ENCODE measurements at places on chromosomes 11 and 22.

- DNase-seq, result no peak
These were observed 27.5 kb upstream of the OR10G7 start for GRCh38 chr11:124068601-124069110.

DNA sequence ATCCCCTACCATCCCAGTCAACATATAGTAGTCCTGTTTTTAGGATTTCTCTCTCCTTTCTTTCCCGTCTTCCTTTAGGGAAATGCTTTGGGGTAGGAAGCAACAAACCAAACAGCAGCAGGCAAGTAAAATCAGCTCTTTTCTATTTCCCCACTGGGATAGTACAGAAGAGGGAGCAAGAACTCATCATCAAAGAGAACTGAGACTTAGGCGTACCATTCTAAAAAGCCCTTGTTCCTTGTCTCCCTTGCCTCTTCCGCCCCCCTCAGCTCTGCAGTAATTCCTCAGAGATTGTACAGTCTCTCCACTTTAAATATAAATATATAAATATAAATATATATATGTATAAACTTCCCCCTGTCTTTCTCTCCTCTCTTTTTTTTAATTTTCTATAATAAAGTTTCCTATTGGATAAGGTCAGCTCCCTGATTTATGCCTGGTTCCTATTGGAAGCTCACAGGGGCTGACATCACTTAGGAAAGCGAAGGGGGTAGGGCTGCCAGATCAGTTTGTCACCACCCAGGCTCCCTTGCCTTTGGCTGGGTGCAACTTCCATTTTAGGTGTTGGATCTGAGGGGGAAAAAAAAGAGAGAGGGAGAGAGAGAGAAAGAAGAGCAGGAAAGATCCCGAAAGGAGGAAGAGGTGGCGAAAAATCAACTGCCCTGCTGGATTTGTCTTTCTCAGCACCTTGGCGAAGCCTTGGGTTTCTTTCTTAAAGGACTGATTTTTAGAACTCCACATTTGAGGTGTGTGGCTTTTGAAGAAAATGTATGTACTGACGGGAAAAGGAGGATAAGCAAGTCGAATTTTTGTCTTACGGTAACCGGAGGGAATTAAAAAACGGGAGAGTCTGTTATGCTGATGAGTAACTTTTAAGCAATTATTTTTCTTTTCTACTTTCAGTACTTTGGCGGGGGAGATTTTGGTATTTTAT, at the start of gene CTNND1:
Gene CTNND1, plus strand, starts transcription at position 502 of the 934 bp plus-strand sequence. CDS start 29,677 bp downstream, outside the sequence.
- peak; percentile 77 for DNase-seq

GRCh38 chr22:19610518-19611253, 86.5 kb upstream of the CLDN5 start:
- no peak for DNase-seq

DNA sequence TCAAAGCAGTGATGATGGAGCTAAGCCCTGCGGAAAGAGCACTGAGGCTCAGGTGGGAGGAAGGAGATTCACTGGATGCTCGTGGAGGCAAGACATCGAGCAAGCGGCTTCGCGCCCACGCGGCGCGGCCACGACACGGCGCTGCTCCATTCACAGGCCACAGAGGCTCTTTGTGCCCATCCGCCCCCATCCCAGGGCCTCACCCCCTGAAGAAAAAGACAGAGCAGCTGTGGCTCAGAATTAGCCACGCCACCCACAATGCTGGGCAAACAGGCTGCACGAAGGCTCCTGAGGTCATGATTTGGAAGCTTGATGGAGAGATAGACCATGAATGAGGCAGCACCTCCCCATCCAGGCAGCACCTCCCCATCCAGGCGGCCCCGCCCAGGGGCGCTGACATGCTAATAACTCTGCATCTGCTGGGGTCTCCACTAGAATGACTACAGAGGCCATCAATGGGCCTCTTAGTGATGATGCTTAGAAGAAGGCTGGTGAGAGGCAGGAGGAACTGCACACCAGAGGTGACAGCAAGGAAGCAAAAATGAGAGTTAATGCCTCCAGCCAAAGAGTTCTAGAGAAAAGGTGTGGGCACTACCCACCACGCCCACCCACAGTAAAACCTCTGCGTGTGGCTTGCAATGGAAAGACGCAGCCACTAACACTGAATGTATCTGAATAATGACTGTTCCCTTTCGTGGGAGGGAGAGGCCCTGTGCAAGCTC, 43.5 kb downstream of the MYH9 start:
- DNase-seq, result no peak

GRCh38 chr22:29306835-29307595, 565 bp downstream of the GAS2L1 start:
- DNase-seq, result peak; percentile 25

DNA sequence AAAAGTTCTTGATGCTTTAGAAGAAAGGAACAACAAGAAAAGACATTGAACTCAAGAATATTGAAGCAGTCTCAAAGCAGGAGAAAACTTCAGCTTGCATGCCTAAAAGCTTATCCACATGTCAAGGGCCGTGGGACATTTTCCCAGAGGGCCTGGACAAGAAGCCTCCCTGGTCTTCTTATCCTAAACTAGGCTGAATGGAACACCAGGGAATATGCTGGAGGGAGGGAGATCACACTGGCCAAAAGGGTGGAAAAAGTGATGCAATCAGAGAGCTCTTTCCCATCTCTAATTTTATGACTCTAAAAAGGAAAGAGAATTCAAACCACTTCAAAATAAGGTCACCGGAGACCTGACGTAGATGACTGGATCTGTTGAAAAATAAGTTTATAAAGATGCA, 107.2 kb downstream of the MPPED2 start:
- no peak for DNase-seq

- DNase-seq, result no peak
These were observed 87.0 kb downstream of the SCN3B start for GRCh38 chr11:123567466-123567865.

DNA sequence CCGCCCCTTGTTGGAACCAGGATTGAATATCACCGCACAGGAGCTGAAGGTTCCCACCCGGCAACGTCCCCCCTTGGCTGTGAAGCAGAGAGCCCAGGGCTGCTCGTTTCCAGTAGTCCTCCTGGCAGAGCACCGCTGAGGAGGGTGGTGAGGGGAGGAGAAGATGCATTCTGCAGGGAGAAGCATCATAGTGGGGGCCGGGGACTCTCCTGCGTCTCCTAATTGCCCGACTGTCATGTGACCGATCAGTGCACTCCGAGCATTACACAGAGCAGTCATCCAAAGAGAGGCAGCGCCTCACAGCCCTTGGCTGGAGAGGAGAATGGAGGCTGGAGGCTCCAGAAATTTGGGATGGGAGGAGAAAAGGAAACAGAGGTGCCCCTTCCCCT, 85.0 kb upstream of the SEPTIN5 start:
- no peak for DNase-seq

GRCh38 chr22:19527861-19528417, 3.7 kb upstream of the CLDN5 start:
- no peak for DNase-seq

DNA sequence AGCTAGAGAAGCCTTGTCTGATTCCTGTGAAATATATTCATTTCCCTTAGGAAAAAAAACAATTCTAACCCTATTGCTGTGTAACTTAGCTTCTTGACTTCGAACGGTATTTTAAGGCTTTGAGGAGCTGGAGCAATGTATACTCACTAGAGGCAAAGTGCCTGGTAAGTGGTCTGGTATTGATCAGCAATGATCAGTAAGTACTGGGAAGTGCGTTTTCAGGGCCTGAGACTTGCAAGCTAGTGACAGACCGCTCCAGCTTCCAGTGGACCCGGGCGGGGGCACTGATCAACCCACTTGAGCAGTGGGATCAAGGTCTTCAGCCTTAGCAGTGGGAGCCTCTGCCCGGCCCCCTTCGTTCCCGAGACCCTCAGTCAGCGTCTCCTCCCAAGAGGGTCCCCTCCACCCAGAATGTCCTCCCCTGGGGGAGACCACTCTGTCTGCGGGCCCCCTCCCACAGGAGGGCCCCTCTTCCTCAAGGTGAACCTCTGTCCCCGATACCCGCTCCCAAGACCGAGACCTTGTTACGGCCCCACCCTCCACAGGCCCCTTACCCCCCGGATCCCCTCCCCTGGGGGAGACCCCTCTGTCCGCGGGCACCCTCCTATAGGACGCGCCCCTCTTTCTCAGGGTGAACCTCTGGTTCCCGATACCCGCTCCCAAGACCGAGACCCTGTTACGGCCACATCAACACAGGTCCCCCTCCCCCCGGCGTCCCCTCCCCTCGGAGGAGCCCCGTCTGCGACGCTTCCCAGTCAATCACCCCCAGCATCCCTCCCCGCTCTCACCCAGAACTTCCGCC, 452 bp upstream of the ATXN10 start:
- DNase-seq, result no peak

GRCh38 chr11:41283191-41283930, 176.1 kb downstream of the LRRC4C start:
- DNase-seq, result no peak

GRCh38 chr11:69999721-70000120, 78.4 kb upstream of the ANO1 start:
- DNase-seq, result no peak

GRCh38 chr22:48106215-48106614, 1343.8 kb downstream of the TBC1D22A start:
- no peak for DNase-seq

- DNase-seq, result peak; percentile 14
These were observed 33.0 kb downstream of the SERGEF start for GRCh38 chr11:17979770-17980371.

DNA sequence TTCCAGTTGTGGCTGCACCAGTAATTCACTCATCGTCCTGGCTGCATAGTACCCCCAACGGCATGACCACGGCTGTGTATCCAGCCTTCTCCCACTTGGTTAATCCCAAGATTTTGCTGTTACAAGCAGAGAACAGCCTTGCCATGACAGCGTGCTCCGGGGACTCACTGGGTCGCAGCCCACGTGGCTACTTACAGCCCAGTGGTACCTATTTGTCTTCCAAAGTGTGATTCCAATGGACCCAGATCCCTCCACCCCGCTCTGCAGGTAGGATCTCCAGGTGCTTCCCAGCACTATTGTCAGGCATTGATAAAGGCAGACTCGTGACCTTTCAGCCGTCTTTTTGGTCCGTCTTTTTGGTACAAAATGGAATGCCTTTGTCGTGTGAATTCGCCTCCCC, 119.0 kb upstream of the FGF3 start:
- no peak for DNase-seq
